ENCODE measurements at places on chromosomes 7 and 10.
A peak's percentile ranks its signal among the peaks of the same experiment; 100 is the strongest.

DNA sequence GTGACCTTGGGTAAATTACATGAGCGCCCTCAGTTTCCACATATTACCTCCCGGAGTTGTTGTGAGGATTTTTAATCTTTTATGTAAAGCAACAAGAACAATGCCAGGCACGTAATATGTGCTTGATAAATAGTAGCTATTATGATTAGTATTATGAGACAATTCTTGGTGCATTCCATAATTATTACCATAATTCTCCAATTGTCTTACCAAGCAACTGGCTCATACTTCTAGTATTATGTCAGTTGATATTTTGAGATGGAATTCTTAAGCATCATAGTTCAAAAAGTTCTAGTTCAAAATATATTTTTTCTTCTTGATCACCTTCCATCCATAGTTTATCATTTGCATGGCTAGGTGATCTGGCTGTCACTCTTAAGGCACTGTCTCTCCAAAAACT is 259.0 kb downstream of the BBS9 start:
- DNase-seq: no peak

DNA sequence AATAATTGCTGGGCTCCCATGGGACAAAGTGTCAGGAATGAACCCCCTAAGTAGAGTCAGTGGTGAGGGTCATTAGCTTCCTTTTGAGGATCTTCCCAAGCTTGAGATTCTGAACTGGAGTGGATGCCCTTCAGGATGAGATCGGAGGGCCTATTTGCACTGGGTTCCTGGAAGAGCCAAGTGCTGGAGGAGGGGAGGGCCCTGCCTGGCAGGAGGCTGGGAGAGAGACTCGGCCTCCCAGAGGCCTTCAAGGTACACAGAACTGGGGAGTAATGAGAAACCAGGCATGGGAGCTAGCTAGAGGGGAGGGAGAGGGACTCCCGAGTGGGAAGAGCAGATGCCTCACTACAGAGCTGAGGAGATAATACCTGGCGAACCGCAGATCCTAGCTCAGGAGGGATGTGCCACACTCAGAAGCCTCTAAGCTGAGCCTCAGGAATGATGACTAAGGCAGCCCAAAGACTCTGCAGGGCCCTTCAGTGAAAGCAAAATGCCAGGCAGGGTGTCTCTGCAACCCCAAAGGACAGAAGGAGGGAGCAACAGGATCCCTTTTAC is 9.4 kb downstream of the PDAP1 start:
- no peak for DNase-seq

DNA sequence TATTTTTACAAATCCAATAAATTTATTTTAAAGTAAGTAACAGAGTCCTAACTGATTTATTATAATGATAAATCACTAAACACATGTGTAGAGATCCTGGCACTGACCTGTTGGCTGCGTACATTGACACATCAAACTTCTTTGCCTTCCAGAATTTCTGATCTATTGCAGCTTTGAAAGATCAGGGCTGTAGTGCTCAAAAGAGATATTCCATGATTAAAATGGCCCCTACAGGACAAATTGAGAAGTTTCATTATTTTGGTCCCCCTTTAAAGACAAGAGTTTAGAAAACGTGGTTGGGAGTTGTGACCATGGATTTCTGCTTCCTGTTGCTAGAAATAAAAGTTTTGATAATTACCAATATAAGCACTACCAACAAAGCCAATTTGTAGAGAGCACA is 87.7 kb upstream of the PDK4 start:
- peak; percentile 49 for DNase-seq

- no peak for DNase-seq
Observed at GRCh38 chr7:110885474-110885873, 205.5 kb upstream of the LRRN3 start.

- no peak for DNase-seq
Observed at GRCh38 chr7:19009241-19009935, 108.0 kb downstream of the TWIST1 start.

GRCh38 chr7:41977151-41977651 is 259.8 kb downstream of the GLI3 start:
- DNase-seq: peak; percentile 4

DNA sequence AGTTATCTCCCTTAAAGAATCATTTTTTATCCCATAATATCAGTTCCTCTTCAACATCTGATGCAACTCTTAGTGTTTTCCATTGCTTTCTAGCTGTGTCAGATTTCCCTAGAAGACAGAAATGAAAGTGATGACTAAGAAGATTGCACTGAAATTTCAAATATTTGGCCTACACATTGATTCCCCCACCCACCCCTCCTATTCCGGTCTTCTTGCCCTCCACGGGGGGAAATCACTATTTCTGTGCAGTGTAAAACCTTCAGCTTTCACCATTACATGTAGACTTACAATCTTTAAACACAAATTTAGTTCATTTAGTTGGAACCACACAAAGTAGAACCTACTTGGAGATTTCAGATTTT is 63.7 kb upstream of the IL6 start:
- no peak for DNase-seq

GRCh38 chr7:27346531-27347275 is 104.1 kb downstream of the EVX1 start:
- DNase-seq: no peak

DNA sequence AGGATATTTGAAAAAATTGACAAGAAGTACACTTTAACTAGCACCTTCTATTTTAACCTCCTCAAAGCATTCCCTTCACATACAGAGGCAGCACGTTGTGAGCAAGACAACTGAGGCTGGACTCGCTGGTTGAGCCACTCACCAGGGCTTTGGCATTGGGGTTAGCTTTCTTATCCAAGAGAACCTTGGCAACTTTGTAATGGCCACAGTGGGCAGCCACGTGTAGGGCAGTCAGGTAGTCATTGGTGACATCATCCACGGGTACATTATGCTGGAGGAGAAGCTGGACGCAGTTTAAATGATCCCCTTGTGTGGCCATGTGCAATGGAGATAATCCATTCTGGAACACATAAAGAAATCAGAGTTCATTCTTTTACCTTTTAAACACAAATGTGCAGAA is 181.8 kb downstream of the ANK3 start:
- no peak for DNase-seq

- DNase-seq: no peak
Observed at GRCh38 chr7:69062020-69062765, 536.1 kb upstream of the AUTS2 start.

DNA sequence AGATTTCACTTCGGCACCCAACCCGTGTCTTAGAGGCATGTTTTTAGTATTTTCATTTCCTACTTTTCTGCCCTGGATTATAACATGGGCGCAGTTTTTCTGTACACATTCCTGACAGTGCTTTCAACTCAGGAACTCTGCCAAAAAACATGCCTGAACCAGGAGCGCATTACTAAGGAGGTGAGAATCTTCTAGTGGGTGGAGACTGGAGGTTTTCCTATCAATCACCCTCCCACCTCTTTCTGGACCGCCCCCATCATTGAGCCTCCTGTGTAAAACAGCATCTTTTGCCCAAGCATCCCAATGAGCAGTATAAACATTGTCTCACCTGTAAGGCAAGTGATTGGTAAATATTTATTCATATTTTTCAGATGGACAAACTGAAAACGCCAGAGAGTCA is 53.2 kb downstream of the STK17A start:
- DNase-seq: no peak

GRCh38 chr7:51310131-51310583 is 6.5 kb downstream of the COBL start:
- DNase-seq: no peak

DNA sequence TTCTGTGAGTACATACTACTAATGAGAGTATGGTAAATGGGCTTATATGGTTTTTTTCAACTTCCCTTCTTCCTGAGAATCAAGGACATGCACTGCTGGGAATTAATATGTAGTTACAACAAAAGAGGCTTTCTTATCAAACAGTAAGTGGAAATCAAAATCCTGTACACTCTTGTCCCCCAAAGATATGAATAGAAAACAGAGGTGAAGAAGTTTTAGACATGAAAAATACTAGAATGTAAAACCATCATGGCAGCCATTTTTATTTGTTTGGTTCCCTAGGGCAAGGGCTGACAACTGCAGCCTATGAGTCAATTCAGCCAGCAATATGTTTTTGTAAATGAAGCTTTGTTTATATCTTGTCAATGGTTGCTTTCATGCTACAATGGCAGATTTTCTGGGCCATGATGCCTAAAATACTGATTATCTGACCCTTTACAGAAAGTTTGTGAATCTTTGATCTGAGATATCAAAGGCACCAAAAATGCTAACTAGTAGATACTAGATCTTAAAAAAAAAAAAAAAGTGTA is 422.4 kb downstream of the PARD3 start:
- DNase-seq: no peak

DNA sequence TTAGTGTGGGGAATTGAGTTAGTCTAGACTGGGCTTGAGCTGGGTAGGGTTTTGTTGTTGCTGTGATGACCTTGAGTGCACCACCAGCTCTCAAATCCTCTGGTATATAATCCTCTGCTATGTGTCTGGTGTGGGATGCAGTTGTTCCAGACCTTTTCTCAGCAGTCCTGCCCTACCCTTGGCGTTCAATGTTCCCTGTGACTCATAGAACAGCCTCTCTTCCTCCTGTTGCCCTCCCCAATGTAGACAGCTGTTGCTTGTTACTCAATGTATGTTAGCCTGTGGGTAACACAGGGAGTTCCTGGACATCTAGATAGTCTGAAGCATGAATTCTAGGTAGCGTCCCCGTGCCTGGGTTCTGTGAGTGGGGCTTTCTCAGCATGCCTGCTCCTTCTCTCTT is 19.8 kb downstream of the ACBD7 start:
- DNase-seq: no peak

Measured in SW 1271 (cell line).